ENCODE measurements at places on chromosomes 3 and 15.

GRCh38 chr3:188756241-188756640 lies 415.5 kb upstream of the TPRG1 start:
- DNase-seq, result no peak

DNA sequence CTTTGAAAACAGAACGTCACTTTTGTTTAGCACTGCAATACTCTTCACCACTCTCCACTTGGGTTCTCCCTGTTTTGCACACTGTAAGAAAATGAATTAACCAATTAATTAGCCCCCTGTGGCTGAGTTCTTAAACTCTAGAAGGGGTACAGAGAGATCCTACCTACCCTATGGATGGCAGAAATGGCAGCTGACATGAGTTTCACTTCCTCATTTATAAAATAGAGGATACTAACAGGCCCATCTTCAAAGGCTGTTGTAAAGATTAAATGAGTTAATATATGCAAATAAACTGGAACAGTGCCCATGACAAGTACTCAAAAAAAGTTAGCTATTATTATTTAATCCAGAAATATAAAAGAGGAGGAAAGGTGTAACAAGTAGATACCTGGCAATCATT lies 36.9 kb downstream of the SUCLG2 start:
- DNase-seq, result no peak

GRCh38 chr3:52503788-52504424 lies 8.8 kb downstream of the STAB1 start:
- DNase-seq, result no peak

DNA sequence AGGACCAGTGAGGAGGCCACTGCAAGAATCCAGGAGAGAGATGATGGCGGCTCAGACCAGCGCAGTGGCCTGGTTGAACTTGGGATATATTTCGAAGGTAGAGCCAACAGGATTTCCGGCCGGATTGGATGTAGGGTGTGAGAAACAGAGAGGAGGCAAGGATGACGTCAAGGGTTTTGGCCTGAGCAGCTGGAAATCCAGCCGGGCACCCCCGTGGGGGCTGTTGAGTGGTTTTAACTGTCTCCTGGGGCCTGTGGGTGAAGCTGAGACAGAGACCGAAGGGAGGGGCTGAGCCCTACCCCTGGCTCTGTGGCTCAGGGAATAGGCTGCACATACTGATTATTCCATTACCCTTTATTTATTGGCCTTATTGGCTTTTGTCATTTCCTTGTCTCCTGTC lies 45.7 kb downstream of the EXOG start:
- DNase-seq, result no peak

DNA sequence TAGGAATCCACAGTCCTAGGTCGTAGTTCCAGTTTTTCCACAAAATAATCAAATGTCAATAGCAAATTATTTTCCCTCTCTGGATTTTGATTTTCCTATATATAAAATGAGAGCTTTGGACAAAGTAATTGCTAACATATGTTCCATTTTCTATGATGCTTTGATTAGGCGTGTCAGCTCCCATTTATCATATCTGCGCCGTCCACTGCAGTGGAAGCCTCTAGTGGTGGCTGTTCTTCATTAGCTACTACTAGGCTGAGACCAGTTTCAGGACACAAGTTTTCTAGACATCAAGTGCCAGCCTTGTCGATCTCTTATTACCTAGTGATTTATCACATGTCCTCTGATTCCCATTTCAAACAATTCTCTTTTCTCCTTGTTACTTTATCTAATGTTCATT lies 271.5 kb downstream of the TUSC7 start:
- no peak for DNase-seq

- no peak for DNase-seq
These were observed 9.8 kb upstream of the ZNF710 start for GRCh38 chr15:89991312-89991711.

DNA sequence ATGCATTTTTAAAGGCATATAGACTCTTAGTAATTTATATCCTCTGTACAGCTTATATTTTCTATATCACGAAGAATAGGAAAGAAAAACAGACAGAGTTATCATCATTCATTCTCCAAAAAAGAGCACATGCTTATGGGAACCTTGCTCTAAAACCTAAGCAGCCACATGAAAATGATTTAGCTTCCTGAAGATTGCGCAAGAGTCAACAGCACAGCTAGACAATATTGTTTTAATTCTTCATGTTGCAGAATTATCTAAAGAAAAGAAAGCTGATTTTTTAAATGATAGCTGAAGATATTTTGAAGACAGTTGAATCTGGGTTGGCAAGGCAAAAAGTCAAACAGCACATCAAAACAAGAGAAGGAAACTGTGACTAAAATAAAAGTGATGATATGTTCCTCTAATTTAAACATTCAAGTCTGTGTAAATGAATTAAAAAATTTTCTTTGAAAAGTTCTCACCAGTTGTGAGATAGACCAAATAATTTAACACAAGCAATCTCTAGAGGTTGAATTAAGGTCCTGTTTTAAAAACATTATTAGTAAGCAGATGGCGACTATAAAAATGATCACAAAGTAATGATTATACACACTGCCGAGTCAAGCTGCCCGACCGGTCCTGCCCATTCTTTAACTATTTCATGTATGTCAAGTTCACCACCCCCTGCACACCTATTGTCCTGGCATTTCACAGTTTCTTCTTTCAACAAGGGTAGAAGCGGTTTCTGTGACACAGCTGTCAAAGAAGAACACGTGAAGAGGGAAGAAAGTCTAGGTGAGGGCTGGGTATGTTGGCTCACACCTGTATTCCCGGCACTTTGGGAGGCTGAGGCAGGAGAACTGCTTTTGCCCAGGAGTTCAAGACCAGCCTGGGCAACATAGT lies 74.2 kb upstream of the BHLHE40 start:
- no peak for DNase-seq

- no peak for DNase-seq
These were observed 31.7 kb downstream of the FRMD5 start for GRCh38 chr15:44163370-44163769.

- no peak for DNase-seq
These were observed 89.8 kb downstream of the KLHL25 start for GRCh38 chr15:85704720-85705429.

GRCh38 chr3:172709774-172710663 lies 848 bp downstream of the NCEH1 start:
- no peak for DNase-seq

DNA sequence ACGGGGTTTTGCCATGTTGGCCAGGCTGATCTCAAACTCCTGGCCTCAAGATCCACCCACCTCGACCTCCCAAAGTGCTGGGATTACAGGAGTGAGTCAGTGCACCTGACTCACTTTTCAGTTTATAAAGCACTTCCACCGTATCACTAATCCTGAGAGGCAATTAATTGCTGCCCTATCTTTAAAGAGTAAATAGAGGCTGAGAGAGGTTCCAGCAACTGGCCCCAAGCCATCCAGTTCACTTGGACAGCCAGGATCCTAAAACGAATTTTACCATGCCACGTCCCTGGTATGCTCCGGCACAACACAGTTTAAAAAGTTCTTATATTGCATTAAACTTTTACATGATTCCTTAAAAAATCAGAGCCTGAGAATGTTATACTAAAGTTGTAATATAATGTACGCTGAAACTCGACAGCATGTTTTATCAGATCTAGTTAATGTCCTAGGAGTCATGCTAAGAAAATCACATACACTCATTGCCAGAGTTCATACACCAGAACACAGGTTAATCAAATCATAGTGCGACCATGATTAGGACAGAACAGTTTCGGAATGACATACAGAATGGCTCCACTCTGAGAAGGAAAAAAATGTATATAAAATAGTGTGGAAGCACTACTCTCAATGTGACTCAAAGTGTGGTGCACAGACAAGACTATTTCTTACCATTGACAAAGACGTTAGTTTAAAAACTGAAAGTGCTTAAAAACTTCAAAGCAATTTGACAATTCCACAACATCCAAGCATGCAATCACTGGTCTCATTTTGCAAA lies 125.4 kb downstream of the ULK4 start:
- DNase-seq, result no peak

DNA sequence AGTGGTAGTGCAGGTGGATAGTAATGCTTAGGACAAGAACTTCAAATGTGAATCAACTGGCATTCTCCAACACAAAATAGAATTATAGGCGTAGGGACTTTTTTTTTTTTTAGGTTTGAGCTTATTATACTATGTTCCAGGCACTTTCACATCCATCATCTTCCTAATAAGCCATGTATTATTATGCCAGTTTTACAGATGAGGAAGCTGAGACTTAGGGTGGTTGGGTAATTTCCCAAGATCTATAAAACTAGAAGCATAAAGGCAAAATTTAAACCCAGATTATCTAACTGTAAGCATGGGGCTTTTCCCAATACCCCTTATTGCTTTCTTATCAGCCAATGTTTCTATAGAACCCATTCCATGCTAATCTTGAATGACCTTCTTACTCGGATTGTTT lies 75.1 kb upstream of the ETV5 start:
- DNase-seq, result no peak

DNA sequence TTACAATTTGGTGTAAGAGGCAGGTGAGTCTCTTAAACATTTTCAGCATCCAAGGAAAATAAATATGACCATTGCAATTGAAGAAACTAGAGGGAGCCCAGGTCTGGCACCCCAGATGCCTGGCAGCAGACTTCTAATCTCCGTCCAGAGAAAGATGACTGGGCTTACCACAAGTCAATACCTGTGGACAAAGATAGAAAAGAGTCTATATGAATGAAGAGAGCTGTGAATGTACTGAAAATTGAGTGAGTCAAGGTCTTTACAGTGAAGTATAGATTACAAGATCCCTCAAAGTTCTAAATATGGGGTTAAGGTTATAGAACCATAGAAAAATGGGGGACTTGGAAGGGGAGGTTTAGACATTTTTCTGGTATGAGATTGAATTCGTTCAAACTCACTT lies 827.4 kb upstream of the NR2F2 start:
- DNase-seq, result no peak

DNA sequence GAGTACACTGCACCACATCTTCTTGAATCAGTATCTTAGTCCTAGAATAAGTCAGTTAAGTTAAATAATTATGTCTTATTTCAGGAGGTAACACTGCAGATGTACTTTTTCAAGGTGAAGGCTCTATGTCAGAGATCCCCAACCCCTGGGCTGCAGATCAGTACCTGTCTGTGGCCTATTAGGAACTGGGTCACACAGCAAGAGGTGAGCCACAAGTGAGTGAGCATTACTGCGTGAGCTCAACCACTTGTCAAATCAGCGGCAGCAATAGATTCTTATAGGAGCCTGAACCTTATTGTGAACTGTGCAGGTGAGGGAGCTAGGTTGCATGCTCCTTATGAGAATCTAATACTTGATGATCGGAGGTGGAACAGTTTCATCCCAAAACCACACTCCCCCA lies 851.9 kb upstream of the ALCAM start:
- DNase-seq, result no peak

DNA sequence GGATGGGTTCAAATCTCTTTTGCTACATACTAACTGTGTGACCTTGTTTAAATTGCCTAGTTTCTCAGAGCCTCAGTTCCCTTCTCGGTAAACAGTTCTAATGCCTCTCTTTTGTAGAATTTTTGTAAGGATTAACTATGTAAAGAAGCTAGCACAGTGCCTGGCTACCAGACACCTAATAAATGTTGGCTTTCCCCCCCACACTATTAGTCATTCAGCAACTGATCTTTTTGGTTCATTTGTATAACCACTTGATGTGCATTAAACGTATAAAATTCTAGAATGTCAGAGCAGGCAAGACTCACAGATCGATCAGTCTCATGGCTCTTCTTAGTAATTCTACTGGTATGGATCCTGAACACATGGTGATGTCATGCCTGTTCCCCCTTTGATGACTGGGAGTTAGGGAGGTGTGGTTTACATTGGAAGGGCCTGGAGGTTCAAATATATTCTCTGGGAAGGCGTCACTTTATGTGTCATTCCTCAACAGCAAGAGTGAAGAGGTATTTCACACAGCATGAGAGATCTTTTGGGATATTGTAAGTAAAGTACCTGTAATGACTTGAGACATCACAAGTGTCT lies 6.5 kb downstream of the TAGLN3 start:
- no peak for DNase-seq

DNA sequence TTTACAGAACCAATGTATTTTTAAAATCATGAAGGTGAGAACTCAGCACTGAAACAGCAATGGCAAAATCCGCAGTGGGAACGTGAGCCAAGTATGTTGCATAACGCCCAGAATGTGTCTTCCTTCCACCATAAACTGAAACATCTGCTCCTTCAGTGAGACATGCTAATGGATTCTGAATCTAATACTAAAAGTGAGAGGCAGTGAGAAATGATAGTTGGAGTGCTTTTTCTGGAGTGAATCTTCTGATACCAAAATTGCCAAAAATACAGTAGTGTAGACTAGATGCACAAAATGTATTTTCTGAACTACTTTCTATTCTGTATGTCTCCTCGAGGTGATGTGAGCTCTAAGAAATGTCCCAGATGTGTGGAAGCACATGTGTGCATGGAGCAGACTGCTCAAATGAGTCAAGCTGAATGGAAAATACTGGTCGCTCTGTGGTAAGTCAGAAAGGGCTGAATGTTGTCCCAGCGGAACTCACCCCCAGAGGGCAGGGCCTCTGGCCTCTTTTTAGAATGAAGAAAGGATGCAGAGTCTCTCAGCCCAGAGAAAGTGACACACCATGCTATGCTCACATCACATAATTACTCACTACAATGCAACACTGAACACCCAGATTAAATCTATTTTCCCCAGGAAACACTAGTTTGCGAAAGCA lies 73.0 kb downstream of the ATP10A start:
- no peak for DNase-seq

GRCh38 chr3:124601190-124601589 lies 129.1 kb upstream of the UMPS start:
- DNase-seq, result no peak

DNA sequence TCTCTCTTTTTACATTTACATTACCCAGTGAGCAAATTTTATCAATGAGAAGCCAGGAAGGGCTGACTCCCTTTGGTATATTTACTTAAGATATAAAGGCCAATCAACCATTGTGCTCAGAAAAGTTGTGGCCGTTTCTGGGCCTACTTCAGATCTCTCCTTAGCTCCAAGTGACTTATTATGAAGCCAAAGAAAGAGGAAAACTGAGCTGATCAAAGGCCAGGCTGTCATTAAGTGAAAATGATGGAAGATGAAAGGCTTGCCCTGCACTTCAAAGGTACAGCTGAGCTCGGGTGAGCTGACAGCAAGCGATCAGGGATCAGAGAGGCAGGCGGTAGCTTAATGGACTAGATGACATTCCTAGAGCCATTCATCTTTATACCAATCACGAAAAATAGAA lies 24.8 kb downstream of the VGLL4 start:
- DNase-seq, result no peak

- no peak for DNase-seq
These were observed 44.7 kb downstream of the ATP11B start for GRCh38 chr3:182837855-182838454.
